GM23248 (cell line): ENCODE measurements at places on chromosomes 5 and 9.

- peak; percentile 31 for DNase-seq
Observed at GRCh38 chr5:6435356-6435755, 13.3 kb upstream of the UBE2QL1 start.

- DNase-seq, result no peak
Observed at GRCh38 chr9:113508111-113508749, 44.7 kb downstream of the RGS3 start.

DNA sequence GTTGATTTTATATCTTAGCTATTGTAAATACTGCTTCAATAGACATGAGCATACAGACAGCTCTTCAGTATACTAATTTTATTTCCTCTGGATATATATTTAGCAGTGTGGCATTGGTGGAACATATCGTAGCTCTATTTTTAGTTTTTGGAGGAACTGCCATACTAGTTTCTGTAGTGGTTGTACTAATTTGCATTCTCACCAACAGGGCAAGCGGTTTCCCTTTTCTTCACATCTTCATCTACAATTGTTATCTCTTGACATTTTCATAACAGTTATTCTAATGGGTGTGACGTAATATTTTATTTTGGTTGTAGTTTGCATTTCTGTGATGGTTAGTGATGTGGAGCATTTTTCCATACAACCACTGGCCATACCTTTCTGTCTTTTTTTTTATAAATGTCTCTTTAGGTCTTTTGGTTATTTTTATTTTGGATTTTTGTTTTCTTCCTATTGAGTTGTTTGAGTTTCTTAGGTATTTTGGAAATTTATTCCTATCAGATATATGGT lies 32.5 kb downstream of the TAF11L14 start:
- DNase-seq, result no peak

GRCh38 chr5:95759005-95759404 lies 27.9 kb downstream of the RHOBTB3 start:
- no peak for DNase-seq

GRCh38 chr5:78698191-78698791 lies 49.7 kb upstream of the LHFPL2 start:
- DNase-seq, result peak; percentile 46

DNA sequence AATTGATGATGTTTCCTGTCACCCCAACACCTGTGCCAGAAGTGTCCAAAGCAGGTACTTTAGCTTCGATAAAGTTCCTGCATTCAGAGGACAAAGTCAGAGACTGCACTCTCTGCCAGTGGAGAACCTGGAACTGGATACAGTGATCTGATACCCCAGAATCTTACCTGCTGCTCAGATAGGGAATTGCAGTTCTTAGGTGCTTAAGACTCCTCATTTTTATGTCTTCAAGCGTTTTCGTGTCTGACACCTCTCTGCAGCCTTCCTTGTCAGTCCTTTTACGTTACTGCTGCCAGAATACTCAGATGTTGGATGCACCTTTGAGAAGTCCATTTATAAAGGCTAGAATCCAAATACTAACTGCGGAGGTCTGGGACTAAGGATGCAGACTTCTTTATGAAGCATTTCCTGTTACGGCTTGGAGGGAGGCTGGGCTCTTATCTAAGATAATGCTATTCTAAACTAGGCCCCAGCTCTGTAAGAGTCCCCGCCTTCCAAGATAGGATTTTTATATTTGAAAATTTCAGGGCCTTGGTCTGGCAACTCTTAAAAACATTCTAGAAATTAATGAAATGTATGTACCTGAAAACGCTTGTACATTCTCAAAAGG lies 1.9 kb downstream of the ISOC1 start:
- no peak for DNase-seq

DNA sequence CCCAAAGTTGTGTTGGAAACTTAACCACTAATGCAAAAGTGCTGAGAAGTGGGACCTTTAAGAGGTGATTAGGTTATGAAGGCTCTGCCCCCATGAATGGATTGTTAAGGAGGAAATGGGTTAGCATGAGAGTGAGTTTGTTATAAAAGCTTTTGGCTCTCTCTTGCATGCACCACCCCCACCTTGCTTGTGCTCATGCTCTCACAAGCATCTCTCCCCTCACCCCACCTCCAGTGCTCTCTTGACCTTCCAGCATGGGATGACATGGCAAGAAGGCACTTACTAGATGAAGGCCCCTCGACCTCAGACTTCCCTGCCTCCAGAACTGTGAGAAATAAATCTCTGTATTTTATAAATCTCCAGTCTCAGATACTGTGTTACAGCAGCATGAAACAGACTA lies 52.8 kb downstream of the RICTOR start:
- DNase-seq, result no peak

DNA sequence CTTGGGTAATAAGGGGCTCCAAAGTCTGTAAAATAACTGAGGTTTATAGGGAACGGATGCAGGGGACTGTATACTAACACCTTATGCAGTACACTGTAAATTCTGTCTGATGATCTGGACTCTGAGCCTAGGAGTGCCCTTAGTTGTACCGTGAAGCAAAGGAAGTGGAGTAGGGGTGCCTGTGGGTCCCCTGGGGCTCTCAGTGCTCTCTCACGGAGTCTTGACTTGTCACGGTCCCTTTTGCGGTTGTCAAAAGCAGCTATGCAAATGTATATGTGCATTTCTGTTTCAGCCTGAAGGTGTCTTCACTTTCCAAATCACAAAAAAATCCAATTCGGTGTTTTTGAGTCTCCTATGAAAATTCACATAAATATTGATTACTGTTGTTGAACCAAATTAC lies 17.8 kb downstream of the DMRT1 start:
- DNase-seq, result no peak

- peak; percentile 12 for DNase-seq
Observed at GRCh38 chr5:15074651-15075050, 203.1 kb upstream of the ANKH start.

GRCh38 chr5:60526336-60526875 lies 173.6 kb downstream of the DEPDC1B start:
- no peak for DNase-seq

DNA sequence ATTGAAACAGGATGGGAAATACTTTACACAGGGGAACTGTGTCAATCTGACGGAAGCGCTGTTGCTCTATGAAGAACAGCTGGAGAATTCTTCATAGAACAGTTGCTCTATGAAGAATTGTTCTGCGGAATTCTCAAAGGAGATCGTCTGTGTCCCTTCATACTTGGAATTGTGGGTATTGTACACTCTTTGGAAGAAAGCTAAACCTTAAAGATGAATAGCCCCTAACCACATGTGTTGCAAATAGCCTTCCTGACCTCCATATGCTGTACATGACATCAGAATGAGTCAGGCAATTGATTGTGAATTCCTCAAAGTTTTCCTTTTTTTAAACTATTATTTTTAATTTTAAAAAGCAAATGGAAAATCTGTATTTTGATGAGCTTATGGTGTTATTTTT lies 15.6 kb downstream of the NIM1K start:
- peak; percentile 63 for DNase-seq

DNA sequence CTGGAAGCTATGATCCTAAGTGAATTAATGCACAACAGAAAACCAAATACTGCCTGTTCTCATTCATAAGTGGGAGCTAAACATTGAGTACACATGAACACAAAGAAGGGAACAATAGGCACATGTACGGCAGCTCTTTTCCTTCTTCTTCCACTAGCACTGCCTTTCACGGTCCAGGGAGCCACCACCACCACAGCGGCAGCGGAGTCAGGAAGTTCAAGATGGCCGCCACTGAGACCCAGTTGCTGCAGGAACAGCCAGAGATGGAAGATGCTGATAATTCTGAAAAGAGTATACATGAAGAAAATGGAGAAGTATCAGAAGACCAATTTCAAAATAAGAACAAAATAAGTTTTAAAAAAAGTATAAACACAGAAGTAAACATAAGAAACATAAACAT lies 39.5 kb upstream of the TNFSF15 start:
- DNase-seq, result no peak

DNA sequence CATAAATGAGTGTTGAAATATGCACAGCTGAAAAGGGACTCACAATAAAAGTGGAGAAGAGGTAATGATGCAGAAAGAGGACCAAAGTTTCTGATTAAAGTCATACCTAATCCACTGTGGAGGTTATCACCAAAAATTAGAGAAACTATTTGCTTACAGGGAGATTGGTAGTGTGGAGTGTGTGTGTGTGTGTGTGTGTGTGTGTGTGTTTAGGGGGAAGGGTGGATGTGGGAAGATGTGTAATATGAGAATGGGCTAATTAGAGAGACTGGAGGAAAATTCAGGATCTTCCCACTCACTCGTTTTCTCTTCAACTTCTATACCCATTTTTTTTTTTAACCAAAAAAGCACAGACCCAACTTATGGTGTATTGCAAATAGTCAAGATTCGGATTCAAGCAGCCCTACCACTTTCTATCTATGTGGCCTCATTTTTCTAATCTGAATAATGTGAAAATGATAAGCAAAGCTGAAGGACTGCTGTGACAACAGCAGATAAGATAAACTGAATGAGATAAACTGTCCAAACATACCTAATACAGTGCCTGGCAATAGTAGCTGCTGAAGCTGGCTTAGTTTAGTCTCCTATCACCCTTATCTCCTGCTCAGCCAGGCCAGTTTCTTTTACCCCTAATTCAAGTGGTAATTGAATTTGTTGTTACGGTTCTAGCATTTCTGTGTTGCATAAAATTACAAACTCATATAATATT lies 501.1 kb downstream of the KDM4C start:
- DNase-seq, result no peak

DNA sequence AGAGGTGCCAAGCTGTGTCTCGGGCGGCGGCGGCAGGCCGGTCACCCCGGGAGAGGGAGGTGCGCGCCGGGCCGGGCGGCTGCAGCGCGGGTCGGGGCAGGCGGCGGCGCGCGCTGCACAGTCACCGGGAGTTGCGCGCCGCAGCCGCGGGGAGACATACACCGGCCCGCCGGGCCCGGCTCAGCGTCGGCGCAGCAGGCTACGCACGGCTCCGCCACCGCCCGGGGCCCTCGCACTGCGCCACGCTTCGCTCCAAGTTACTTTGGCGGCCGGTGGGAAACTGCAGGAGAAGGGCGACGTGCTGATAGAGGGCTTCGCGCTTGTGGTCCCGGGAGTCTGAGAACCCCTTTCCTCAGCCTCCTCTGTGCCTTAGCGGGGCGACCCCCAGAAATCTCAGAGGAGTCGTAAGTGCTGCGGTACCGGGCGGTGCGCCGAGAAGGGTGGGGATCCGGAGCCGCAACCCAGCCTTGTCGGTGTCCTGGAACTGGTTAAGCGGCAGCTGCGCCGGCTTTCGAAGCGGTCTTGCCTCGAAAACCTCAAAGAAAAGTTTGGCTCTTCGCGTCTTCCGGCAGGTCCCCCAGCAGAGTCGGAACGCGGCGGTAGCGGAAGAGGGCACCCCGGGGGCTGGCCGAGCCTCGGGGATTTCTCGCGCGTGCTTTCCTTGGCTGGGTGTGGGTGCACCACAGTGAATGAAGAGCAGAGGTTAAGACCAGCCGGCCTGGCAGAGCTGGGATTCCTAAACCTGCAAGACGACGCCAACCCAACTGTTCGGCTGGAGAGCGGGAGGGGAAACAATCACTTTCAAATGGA lies at the start of gene EFNA5:
TSS of gene EFNA5 (minus strand) at position 6 of the 810 bp plus-strand sequence.
- peak; percentile 68 for DNase-seq

GRCh38 chr5:1134478-1134877 lies 22.6 kb upstream of the SLC12A7 start:
- DNase-seq, result no peak

DNA sequence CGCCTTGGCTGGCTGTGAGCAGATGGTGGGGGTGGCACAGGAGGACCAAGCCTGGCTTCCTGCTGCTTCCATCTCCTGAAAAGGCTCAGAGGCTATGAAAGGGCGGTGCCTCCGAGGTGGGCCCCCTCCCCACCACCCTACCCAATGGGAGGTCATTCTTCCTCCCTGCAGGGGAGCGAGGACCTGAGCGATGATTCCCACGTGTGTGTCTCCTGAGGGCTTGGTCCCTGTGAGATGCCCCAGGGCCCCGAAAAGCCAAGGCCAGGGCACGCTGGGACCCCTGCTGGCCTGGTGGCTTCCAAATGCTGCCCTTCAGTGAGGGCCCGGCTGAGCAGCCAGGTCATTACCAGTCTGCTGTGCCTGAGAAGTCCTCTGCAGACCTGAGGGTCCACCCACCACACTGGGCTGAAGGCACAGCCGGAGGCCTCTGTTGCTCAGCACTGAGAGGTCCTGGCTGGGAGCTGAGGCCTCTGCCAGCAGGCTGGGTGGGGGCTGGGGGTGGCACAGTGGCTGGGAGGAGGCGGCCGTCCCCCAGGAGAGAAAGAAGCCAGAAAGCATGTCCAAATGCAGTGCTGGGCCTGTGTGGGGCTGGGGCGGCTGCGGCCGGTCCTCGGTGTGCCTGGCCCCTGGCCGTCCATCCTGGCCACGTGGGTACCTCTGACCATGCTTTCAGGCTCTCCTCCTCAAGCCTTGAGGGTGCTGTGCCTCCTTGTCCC lies 14.0 kb upstream of the SLC6A19 start:
- DNase-seq, result no peak

GRCh38 chr5:156529892-156530291 lies 202.9 kb downstream of the SGCD start:
- DNase-seq, result peak; percentile 14

DNA sequence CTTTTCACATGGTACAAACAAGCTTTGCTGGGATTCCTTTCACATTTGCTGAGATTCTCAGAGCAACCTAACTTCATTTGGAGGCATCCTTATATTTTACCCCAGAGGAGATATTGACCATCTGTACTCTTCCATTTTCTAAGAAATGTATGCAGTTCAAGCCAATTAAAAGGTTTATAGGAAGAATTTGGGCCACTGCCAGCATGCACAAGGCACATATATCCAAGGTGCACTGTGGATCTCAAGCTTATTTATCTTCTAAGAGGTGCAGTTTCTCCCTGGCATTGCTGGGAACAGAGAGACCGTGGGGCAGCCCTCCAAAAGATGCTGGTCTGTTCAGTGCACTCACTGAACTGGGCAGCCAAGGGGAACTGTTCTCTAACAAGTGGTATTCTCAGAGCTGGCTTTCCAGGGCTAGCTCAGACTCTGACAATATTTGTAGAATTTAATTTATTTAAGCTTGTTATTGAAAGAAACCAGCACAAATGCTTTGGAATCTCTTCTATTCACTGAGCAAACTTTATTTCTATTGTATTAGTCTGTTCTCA lies 213.3 kb downstream of the TENT4A start:
- no peak for DNase-seq

DNA sequence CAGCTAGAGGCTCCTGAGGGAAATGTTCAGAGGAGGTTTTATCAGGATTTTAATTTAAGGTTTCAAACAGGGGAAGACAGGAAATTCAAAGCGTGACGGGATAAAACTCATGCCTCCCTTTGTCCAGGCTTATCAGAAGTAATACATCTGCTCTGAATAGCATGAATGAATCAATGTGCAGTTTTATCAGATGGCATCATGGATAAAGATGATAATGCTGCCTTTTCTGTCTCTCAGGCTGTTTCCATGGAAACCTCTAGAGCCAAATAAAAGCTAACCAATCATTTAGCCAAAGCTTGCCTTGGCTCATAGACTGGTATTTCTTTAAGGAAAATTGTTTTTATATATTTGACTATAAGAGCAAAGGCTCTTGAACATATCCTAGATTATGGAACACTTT lies 16.4 kb downstream of the MFAP3 start:
- DNase-seq, result no peak
